ENCODE measurements at places on chromosomes 5 and 9.
A peak's percentile ranks its signal among the peaks of the same experiment; 100 is the strongest.

DNA sequence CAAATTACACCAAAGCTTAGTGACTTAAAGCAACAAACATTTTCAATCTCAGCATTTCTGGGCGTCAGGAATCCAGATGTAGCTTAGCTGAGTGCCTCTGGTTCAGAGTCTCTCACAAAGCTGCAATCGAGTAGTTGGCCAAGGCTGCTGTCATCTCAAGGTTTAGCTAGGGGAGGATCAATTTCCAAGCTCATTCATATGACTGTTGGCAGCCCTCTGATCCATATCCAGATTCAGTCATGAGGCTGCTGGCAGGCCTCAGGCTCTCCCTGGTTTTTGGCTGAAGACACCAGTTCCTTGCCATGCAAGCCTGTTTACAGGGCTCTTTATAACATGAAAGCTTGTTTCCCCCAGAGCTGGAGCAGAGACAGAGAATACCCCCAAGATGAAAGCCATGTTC, 419.5 kb upstream of the TLE4 start:
- no peak for DNase-seq

DNA sequence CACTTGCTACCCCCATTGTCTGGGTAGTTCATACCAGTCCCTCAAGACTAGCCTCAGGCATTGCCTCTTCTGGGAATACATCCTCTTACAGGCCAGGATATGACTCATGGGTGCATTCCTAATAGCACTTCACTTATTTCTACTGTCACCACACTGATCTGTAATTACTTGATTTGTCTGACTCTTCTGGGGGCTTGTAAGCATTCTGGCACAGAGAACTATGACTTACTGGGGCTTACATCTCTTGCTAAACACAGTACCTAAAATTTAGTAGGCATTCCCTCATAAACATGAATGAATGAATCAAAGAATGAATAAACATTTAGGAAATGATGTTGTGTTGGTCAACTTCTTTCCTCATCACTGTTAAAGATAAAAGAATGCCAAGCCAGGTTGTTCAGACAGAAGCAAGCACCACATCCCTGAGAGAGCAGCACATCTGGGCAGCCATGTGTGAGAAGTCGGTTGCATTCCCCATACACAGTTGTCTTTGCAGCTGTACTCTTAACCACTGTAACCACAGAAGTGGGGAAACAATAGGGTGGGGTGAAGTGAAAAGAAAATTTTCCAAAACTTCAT, 27.6 kb downstream of the IL7R start:
- peak; percentile 97 for DNase-seq

GRCh38 chr9:114425126-114425525, 37.3 kb upstream of the AKNA start:
- no peak for DNase-seq

DNA sequence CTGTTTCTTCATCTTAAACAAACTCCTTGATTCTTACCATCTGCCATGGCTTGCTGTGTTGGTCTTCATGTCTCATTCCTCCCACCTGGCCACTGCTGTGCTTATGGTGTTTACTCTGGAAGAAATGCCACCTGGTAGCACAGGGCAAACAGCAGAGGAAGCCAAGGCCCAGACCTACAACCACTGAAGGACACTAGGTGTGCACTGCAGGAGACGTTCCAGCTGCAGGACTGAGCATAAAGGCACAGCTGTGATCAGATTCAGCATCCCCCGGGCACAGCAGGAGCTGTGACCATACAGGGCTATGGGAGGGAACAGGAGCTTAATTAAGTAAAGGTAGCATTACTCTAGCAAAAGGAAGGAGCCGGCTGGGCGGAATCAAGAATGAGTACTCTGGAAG, 12.6 kb upstream of the GNAQ start:
- no peak for DNase-seq

DNA sequence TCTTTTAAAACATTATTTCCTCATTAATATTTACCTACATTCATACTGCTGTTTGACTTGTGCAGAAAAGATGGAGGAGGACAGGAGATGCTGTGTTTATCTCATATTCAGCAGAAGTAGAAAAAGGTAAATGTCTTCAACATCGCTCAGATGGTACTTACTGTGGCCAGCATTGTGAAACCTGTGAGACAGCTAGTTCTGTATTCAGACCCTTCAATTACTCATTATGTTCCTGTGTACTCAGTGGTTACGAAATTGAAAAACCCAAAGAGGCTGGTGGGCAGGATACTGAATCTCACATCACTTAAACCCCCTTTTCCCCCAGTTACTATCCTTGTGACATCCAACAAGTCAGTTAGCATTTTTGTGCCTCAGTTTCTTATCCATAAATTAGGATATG, 216.0 kb downstream of the KDM4C start:
- DNase-seq = no peak

DNA sequence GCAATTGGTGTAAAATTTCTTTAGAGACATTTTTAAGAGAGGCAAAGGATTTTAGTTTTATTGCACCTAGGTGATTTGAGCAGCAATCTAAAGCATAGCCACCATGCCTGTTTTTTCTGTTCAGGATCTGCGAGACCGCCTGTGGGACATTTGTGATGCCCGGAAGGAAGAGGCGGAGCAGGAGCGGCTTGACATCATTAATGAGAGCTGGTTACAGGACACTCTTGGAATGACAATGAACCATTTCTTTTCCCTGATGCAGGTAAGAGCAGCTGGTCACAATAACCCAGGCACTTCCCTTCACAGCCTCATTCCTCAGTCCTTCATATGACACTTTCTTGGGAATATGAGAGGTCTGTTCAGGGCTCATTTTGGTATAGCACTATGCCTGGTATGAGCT, 103.2 kb upstream of the IL7R start:
- DNase-seq = no peak

DNA sequence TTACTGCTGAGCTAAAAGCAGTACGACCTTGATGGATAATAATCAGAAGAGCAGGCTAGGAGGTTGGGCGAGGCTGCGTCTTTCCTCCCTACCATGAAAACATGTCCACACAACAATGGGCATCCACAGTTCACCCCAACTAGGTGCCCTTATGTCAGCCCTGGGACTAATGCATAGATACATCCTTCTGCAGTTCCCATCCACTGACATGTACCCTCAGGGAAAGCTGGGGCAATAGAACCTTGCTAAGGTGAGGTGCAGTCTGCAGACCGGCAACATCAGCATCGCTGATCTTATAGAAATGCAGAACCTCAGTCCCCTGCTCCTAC, 697 bp upstream of the PRUNE2 start:
- DNase-seq = no peak

DNA sequence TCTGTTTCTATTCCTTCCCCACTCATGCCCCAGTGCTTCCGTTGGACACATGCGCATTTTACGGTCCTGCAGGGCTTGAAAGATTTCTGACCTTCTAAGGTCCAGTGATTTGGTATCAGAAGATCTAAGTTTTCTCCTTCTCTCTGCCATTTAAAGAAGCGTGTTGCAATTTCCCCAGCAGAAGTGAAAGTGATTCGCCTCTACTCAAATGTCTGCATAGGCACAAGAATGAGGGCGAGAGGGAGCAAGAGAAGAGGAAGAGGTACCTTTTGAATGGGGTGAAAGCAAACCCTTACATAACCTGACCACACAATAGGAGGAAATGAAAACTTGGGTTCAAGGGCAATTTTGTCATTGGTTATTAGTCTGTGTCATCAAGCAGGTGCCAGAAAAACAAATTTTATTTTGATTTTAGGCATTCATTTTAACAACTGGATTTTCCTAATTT, 31.7 kb upstream of the NR3C1 start:
- no peak for DNase-seq

GRCh38 chr5:118888556-118888955, 99.8 kb downstream of the DTWD2 start:
- no peak for DNase-seq

- DNase-seq = no peak
These were observed 39.3 kb upstream of the TRPC7 start for GRCh38 chr5:136404616-136405015.

DNA sequence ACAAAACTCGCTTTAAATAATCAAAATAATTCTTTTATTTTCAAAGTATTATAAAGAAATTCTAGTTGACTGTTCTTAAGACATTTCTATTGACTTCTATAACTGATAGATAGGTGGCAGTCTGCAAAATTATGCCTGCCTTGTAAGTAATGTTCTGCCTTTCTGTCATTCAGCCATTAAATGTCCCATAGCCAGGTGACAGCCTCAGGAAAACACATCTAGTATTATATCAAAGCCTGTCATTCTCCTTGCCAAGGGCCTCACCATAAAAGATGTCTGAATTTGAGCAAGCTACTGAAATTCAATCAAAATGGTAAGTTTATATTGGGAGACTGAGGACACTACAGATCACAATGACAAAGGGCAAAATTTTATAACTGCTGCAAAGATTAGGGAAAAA, 170.4 kb upstream of the COX7C start:
- DNase-seq = no peak

DNA sequence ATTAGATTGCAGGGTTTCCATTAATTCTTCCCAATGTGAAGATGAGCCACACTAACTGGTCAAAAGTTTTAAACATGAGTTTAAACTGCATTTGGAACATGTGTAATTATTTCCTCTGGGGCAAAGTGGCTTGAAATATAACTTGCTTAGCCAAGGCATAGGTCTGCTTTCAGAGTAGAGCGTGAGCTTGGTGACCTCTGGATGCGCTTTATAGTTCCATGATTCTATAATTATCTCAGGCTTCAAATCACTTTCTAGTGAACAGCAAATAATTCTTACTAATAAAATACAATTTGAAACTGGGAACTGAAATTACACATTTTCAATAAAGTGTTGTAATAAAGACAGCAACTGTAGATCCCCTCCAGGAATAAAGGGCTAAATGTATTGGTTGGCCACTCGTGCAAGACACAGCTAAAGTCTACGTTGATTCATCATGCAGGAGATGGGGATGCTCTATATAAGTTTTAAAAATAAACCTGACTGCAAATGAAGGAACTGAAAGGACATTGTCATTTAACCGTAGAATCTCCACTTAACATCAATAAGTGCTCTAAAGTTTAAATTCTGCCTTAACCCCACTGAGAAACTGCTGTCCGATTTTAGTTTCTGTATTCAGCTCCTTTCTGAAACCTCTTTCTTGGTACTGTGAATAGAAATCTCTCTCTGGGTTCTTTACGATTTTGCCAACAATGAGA, 460.0 kb downstream of the PSAT1 start:
- DNase-seq = no peak

- no peak for DNase-seq
These were observed 41.5 kb downstream of the CXXC5 start for GRCh38 chr5:139689631-139690063.

All from fibroblast of skin of right biceps (primary cell).